Vein endothelial cell (primary cell): ENCODE measurements at places on chromosomes 16 and 17. TPM values are rescaled to one million over a fixed set of nuclear protein-coding genes. Genes with fewer than 3 reads are reported as not detected.

Gene SLX4
- 5.6 and 6.9 TPM in 2 replicates for total RNA-seq

Gene ACSM5
- total RNA-seq, result 0.65 TPM in 1 of 2 replicates, not detected in the other

Gene TBC1D3
- not detected in 2 replicates for total RNA-seq

Gene NGFR
- total RNA-seq, result not detected in 2 replicates

Gene CFAP52
- total RNA-seq, result 0.48 TPM in 1 of 2 replicates, not detected in the other

Gene KCTD11
- total RNA-seq, result 2.6 and 3.6 TPM in 2 replicates

Gene EIF4A3
- 71.9 and 81.8 TPM in 2 replicates for total RNA-seq

Gene RNF157
- total RNA-seq, result 0.29 and 0.65 TPM in 2 replicates

Gene TBC1D3L
- total RNA-seq, result 3.0 and 3.9 TPM in 2 replicates

Gene PIGQ
- total RNA-seq, result 28.4 and 45.1 TPM in 2 replicates

Gene COPZ2
- total RNA-seq, result 6.4 and 6.5 TPM in 2 replicates

Gene NDRG4
- 63.3 and 127 TPM in 2 replicates for total RNA-seq

Gene PRKCB
- total RNA-seq, result under 0.01 TPM in 1 of 2 replicates, not detected in the other

Gene GNGT2
- 2.8 and 4.6 TPM in 2 replicates for total RNA-seq

Gene CCL16
- 0.65 and 0.86 TPM in 2 replicates for total RNA-seq

Gene CBX2
- total RNA-seq, result 16.0 and 19.2 TPM in 2 replicates

Gene CDRT4
- 4.6 and 4.8 TPM in 2 replicates for total RNA-seq

Gene ZDHHC1
- 8.5 and 13.1 TPM in 2 replicates for total RNA-seq

Gene SMPD3
- 0.10 and 0.33 TPM in 2 replicates for total RNA-seq
